ENCODE measurements at places on chromosomes 11 and 22. TPM values are rescaled to one million over a fixed set of nuclear protein-coding genes. Genes with fewer than 3 reads are reported as not detected.

PTH gene
- total RNA-seq, result not detected

RIC3 gene
- 14.5 TPM for total RNA-seq

IGSF22 gene
- 0.16 TPM for total RNA-seq

PANX2 gene
- 1.4 TPM for total RNA-seq

APOL4 gene
- 0.27 TPM for total RNA-seq

PIK3C2A gene
- total RNA-seq, result 25.3 TPM

GALNT18 gene
- 2.2 TPM for total RNA-seq

FGF3 gene
- not detected for total RNA-seq

TMPRSS4 gene
- not detected for total RNA-seq

DNA sequence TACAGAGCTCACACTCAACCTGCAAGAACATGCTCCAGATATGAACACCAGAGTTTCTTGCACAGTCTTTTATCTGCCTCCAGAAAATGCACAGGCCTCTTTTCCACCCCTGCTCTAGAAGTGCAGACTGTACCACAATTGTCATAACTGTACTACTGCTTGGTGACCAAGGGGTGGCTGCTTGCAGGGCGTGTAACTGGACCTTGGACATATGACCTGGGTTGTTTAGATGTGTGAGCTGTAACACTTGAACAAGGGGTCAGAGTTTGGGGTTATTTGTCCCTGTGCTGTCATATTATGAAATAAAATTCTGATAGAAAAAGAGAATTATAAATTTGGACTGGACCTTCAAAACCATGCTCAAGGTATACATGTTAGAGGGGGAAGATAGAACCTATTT is 1185.5 kb downstream of the FAM181B start:
- no peak for DNase-seq

DNA sequence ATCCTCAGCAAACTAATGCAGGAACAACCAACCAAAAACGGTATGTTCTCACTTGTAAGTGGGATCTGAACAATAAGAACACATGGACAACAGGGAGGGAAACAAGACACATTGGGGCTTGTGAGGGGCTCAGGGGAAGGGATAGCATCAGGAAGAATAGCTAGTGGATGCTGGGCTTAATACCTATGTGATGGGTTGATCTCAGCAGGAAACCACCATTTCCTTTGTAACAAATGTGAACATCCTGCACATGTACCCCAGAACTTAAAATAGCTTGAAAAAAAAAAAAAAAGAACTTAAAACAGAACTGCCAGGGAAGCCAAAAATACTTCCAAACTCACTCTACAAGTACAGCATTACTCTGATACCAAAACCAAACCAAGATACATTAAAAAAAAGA is 33.8 kb downstream of the CASP4 start:
- no peak for DNase-seq

DNA sequence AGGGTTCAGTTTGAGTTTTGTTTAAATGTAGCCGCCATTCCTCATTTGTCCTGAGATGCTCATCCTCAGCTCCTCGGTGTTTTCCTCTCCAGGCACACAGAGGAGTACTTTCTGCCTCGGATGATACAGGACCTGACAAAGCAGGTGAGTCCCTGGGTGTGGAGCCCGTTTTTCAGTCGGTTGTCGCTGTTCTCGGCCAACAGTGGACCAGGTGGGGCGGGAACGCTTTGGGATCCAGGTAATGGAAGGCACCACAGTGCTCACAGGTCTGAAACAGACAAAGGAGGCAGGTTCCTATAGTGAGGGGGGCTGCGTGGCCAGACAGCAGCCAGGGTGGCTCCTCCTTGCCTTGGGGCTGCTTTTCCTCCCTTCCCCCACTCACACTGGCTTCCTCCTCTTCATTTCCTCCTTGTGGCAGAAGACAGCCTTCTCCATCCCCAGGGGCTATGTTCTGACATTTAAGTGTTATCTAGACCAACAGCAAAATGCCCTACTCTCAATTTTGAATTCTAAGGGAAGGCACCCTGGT is 19.4 kb downstream of the NADSYN1 start:
- DNase-seq, result no peak

GRCh38 chr11:72688486-72688885 is 14.3 kb upstream of the PDE2A start:
- DNase-seq, result no peak

DNA sequence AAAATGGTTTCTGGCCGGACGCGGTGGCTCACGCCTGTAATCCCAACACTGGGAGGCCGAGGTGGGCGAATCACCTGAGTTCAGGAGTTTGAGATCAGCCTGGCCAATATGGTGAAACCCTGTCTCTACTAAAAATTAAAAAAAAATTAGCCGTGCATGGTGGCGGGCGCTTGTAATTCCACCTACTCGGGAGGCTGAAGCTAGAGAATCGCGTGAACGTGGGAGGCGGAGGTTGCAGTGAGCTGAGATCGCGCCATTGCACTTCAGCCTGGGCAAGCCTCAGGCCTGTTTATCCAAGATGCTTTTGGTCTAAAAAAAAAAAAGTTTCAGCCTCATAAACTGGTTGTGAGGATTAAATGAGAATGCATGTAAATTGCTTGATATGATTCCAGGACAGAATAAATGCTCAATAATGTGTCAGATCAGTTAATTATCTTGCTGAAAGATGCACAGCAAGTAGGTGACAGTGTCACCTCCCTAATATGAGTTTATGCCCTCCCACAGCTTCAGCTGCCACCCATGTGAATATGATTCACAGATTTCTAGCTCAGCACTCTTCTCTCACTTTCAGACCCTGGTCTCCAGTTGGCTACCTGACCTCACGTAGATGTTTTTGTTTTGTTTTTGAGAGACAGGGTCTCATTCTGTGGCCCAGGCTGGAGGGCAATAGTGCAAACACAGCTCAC is 1.1 kb upstream of the ALG8 start:
- no peak for DNase-seq

DNA sequence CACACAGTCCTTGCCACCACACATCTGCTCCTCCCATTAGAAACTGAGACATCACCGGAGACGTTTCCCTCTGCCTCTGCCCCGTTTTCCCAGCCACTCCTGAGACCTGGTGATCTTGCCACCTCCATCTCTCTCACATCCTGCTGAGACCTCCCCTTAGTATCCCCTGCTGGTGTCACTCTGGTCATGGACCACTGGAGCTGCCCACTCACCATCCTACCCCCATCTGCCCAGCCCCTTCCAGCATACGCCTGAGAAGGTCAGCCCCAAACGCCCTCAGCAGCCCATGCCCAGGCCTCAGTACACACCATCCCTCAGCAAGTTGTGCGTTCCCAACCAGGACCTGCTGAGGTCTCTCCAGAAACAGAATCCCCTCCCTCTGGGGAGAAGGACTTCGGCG is 64.3 kb downstream of the SHANK2 start:
- no peak for DNase-seq

- no peak for DNase-seq
These were observed 67.5 kb downstream of the MED15 start for GRCh38 chr22:20574920-20575353.

DNA sequence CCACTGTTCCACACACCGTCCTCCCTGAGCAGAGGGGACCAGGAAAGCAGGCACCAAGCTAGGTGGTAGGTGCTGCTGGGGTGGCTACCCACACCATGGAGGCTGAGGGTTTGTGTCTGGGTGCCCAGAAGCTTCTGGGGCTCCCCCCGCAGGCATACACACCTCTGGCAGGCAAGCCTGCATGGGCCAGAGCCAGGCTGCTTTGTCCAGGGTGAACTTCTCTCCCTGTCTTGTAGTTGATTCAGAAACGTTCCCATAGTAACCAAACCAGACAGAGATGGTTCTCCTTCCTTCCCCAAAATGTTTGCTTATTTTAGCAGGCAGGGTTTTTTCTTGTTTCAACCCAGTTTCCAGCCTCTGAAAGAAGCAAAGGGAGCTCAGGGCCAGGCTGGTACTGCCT is 40.9 kb upstream of the SUSD2 start:
- DNase-seq, result no peak

- no peak for DNase-seq
These were observed 3.4 kb upstream of the MOGAT2 start for GRCh38 chr11:75714211-75714610.

GRCh38 chr11:30258679-30259078 is 27.9 kb downstream of the FSHB start:
- DNase-seq, result no peak

DNA sequence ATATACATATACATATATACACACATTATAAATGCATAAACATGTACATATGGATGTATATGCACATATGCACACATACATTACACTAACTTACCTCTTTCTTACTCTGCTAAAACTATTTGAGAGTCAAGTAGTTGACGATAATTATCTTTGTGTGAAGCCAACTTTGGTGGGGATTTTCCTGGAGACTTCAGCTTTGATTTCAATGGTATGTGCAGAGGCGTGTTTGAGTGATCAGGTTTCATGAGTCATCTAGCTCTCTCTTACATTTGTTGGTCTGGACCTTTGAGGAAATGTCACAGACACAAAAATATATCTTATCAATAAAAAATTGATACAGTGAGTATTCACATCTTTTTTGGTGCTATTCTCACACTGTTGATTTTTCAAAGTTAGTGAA is 769.1 kb upstream of the LUZP2 start:
- DNase-seq, result no peak

DNA sequence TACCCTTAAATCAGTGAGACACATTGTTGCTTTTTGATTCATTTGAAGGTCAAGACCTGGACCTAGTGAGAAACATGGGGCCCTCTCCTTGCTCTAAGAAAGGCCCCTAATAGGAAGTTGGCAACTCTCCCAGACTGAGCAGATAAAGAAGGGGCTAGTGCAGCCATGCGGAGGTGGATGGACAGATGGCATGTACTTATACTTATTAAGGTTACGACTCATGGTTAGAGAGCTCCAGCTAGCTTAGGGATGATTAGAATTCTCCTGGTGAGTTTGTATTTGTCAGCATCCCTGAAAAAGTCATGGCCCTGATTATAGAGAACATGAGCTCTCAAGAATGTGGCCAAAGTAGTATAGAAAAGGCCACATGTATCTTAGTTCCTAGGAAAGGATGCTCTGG is 112.1 kb upstream of the BDNF start:
- no peak for DNase-seq

DNA sequence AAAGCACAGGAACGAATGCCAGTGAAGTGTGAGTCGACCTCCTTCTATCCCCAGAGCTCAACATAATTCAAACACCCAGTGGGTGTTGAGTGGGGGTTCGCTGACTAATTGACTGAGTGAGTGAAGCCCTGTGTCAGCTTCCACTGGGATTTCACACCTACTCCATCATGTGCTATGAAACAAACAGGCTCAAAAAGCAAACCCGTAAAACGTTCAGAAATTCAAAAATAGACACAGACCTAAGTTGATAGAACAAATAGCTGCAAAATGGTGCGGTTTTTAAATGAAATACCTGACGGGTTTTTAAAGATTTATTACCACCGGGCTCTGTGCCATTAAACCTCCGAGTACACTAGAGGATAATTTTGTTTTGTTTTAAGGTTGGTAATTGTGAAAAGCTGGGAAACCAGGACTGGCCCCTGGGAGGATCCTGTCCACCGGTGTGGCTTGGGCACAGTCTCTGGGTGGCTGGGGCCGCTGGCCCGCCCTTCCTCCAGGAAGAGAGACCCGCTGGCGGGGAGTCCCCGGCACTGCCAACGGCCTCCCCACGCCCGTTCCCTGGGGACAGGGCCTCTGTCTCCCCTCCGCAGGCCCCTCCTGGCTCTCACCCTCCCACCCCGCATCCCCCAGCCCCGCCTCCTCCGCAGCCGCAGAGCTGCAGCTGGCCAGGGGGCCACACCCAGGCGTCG is 13.6 kb downstream of the KCNJ5 start:
- DNase-seq, result no peak

DNA sequence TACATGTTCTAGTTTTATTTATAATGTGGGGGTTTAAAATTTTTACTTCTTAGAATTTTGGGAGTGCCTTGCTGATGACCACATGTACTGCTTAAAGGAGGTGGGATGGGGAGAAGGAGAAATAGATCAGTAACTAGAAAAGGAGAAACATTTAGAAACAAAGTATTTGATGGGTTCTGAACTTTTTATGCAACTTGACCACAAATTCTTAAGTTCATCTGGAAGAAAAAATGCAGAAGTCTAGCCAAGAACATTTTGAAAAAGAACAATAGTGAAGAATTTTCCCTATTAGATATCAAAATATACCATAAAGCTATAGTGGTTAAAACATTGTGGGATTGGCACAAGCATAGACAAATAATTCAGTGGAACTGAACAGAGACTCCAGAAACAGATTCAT is 73.3 kb upstream of the AMPD3 start:
- DNase-seq, result no peak

DNA sequence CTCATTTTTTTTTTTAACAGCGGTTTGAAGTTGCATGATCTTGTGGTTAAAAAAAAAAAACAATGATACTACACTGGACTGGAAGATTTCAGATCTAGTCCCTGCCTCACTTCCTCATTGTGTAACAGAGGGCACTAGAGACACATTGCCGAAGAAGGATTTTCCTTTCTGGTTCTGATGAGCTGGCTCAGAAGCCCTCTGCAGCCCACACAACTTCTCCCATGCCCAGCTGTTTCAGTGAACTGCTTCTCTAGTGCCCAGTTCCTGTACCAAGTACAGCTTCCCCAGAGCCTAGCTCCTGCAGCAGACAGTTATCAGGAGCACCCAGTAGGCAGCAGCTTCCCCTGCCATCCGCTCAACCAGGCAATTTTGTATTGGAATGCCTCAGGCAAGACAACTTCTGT is 29.5 kb upstream of the ANO5 start:
- DNase-seq, result no peak

DNA sequence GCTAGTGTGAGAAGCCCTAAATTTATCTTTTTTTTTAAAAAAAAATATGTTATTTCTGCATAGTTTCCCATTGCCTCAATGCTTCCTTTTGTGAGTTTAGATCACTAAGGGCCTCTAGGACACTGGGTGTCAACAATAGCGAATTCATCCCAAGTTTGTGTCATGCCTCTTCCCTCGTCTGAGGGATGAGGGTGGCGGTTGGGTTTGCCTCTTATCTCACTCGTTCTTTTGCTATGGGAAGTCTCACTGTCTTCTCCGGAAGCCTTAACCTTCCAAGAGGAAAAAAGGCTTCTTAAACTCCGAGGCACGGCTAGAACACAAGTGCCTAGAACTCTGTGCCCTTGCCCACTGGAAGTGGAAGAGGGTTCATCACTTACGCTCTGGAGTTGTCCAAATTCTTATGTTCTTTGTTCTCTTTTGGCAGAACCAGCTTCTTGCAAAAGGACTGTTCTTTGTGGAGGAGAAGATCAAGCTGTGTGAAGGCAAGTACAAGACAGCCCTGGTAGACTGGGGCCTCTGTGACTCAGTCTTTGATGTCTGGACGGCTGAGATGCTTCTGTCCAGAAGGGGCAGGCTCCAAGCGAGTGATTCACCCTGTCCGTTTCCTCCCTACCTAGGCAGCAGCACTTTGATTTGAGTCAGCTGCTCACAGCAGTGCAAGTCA is 78.5 kb downstream of the TRAF6 start:
- DNase-seq, result peak; percentile 30

DNA sequence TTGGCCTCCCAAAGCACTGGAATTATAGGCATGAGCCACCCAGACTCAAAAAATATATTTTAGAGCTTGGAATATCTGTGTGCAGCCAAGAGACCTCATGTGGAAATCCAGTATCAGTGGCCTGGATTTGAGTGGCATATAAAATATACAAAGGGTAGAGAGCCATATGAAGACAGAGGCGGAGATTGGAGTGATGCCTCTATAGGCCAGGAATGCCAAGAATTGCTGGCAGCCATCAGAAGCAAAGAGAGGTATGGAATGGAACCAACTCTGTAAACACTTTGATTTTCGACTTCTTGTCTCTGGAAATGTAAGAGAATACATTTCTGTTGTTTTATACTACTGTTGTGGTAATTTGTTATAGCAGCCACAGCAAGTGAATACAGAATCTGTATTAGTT is 123.0 kb downstream of the PLEKHA7 start:
- no peak for DNase-seq
